ENCODE measurements at places on chromosomes 6 and 20.

DNA sequence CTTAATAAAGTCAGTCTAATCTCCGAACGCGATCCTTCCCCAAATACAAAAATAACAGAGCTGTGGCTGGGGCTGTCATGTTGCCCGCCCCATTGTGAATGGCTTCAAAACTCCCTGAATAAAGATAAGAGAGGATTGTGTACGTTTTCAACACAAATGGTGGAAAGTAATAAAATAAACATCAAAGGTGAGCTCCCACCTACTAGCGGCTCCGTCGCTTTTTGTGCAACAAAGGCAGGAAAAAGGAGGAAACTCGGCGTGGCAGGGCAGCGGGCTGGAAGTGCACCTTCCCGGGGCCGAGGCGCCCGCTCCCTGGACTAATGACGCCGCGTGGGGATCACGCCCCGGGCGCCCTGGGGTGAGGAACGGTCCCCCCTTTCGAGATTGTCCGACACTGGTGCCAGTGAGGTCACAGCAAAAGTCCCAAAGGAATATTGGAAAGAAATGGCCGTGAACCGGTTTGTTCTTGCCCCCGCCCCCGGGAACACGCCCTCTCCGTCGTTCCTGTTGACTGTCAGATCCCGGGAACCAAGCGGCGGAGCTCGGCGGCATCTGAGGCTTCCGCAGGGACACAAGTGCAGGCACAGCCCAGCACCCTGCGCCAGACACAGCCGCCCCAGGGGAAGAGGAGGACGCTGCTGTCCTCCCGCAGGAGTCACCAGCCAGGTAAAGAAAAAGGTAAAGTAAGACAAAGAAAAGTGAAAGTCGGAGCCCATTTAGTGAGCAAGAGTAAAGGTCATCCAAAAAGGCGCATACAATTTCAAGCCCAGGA lies 1.1 kb upstream of the FOXQ1 start:
- peak; percentile 46 for DNase-seq

DNA sequence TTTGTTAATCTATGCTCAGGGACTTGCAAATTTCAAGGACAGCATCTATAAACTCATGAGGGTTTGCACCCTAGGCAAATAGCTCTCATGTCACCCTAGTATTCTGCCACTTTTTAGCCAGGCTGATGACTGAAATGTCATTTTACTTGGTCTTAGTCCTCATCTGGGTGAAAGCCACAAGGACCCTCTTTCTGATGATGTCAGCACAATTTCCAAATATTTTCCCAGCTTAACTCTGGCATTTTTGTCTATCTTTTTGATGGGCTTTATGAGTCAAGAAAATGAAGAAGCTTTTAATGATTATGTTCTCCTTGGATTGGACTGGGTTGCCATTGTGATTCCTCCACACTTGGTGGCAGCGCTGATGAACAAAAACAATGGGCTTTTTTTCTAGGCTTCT lies 420.1 kb upstream of the BTBD3 start:
- no peak for DNase-seq

DNA sequence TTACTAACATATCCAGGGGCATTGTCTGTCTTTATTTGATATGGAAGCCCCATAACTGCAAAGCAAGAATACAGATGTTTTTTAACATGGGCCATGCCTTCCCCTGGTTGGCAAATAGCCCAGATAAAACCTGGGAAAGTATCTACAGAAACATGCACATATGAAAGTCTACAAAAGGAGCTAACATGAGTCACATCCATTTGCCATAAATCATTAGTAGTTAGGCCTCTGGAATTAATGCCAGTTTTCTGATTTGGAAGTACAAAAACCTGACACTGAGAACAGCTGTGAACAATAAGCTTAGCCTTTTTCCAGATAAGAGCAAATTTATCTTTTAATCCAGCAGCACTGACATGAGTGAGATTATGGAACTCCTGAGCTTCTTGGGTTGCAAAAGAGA lies 418.0 kb upstream of the IMPG1 start:
- DNase-seq: no peak

- no peak for DNase-seq
Observed at GRCh38 chr20:6135347-6135746, 12.5 kb upstream of the FERMT1 start.

All from HEK293T (cell line).